Activated T-helper 1 cell treated with anti-CD3 and anti-CD28 coated beads, Interleukin-12 subunit alpha, Interleukin-12 subunit beta, Interleukin-2, Interleukin-4 antibody, amounts not matched to agents 30 ng/mL and 10 ng/mL and 1 ng/mL, durations not matched to agents 14 hours and 24 hours and 36 hours (primary cell): ENCODE measurements at places on chromosomes 16 and 17. TPM values are rescaled to one million over a fixed set of nuclear protein-coding genes. Genes with fewer than 3 reads are reported as not detected.

GRCh38 chr16:11201498-11202259 is 54.3 kb downstream of the SOCS1 start:
- peak overlapping the region; percentile 55 for H3K27ac ChIP-seq
- H3K36me3 ChIP-seq = no peaks in the 10 kb centered on the region
- no peak for DNase-seq
- H3K4me3 ChIP-seq = no peak overlapping the region

DNA sequence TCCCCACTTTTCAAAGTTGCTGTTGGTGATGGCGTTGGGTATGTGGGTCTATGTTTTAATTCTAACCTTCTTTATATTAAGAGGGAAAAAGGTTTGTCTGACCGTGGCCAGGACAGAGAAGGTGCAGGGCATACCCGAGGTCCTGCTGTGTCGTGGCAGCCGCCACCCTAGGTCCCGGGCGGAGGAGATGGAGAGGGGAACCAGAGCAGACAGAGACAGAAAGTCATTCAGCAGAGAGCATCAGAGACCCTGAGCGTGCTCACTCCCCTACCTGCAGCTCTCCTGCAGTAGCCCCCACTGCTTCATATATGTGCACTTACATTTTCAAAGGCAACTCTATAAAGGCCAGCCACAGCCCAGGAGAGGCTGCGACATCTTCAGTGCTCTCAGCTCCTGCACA is 327.2 kb upstream of the TNRC6C start:
- peaks cover 15% of the 10 kb centered on the region for H3K27me3 ChIP-seq
- no peak overlapping the region for H3K27ac ChIP-seq
- no peak overlapping the region for H3K4me3 ChIP-seq
- H3K4me1 ChIP-seq = peaks cover 20% of the 10 kb centered on the region
- no peak for DNase-seq
- H3K36me3 ChIP-seq = no peaks in the 10 kb centered on the region

- peaks cover 45% of the 10 kb centered on the region for H3K36me3 ChIP-seq
- H3K4me3 ChIP-seq = no peak overlapping the region
- no peak for DNase-seq
- H3K27me3 ChIP-seq = no peaks in the 10 kb centered on the region
- peaks cover 40% of the 10 kb centered on the region for H3K4me1 ChIP-seq
- peak overlapping the region; percentile 59 for H3K27ac ChIP-seq
These were observed 111.7 kb upstream of the CHMP6 start for GRCh38 chr17:80879723-80880647.

The SLC13A2 gene
- total RNA-seq = not detected in 2 replicates

GRCh38 chr17:65054602-65055001 is 1.9 kb downstream of the GNA13 start:
- peaks cover 37% of the 10 kb centered on the region for H3K36me3 ChIP-seq
- H3K27me3 ChIP-seq = no peaks in the 10 kb centered on the region
- DNase-seq = no peak
- H3K4me1 ChIP-seq = peaks cover 39% of the 10 kb centered on the region
- peak overlapping the region; percentile 94 for H3K4me3 ChIP-seq
- peak overlapping the region; percentile 27 for H3K27ac ChIP-seq

DNA sequence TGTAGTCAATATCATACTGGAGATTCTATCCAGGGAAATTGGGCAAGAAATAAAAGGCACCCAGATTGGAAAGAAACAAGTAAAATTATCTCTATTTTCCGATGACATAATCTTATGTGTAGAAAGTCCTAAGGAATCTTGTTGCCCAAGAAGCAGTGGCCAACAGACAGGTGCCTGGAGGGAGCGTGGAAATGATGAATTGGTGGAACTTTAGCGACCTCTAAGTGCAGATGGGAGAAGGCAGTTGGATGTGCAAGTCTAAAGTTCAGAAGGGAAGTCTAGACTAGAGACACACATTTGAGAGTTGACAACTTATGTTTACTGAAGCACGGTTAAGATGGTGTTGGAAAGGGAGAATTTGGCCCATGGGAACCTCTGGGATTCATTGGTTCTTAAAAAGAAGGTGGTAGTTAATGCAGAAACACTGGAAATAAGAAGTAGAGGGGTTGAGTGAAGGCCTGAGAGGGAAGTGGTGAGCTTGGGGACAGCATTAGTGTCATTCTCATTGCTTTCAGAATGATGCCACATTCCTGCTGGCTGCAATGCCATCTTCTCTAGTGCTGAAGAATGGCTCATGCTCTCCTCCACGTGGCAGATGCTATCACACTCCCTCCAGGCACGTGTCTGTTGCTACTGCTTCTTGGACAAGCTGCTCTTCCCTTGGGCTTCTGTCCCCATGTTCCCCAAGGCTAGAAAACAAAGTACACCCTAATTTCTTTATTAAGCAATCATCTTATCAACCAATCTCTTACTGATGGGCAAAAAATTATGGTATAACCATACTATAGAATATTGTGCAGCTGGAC is 24.0 kb downstream of the TAT start:
- H3K36me3 ChIP-seq = no peaks in the 10 kb centered on the region
- no peak for DNase-seq
- H3K4me3 ChIP-seq = no peak overlapping the region
- peaks cover 15% of the 10 kb centered on the region for H3K27me3 ChIP-seq

The C16orf96 gene
- 0.17 TPM in 1 of 2 replicates, not detected in the other for total RNA-seq

The TRPV3 gene
- total RNA-seq = 0.26 and 0.51 TPM in 2 replicates

The KRT27 gene
- total RNA-seq = not detected in 2 replicates

DNA sequence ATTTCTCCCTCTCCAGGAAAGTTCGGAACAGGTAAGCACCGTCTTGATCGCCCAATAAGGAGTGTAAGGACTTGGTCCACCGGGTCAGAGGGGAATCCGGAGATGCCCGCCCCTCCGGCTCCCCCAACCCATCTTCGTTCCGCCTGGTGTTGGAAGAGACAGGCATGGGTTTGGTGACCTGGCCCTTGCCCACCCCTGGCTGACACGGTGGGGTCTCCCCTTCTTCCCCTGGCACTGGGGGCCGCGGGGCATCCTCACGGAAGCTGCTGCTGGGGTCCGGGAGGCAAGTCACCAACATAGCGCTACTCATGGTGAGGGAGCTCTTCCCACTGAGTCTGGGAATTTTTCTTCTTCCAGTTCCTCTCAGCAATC is 3.2 kb downstream of the AXIN2 start:
- peaks cover 2% of the 10 kb centered on the region for H3K36me3 ChIP-seq
- peaks cover 22% of the 10 kb centered on the region for H3K27me3 ChIP-seq
- no peak overlapping the region for H3K27ac ChIP-seq

DNA sequence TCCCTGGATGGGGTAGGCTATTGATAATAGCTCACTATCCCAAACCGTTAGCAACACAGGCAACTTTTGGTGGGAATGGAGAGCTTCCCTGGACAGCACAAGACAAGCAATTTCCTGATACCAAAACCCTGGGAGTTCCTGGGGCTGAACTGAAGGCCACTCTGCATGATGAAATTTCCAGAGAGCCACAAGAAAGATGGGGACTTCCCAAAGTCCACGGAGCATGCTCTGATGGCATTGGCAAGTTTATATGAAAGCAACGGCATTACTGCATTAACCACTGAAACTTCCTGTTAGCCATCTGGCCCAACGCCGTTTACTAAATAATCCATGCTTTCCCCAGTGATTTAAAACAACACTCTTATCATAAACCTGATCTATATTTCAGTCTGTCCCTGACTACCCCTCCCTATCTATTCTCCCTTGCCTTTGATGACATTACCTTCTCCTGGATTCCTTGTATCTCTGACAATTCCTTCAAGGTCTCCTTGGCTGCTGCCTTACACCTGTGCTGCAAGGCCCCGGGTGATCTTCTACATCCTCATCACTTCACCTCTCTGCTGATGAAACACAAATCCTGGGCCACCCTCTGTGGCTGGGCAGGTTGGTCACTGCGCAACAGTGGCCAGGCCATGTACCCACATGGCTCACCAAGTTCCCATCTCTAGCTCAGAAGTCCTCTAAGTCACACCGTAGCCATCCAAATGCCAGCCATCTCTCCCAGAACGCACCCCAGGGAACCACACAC is 108.5 kb upstream of the RCVRN start:
- DNase-seq = no peak
- H3K27me3 ChIP-seq = no peaks in the 10 kb centered on the region
- H3K36me3 ChIP-seq = no peaks in the 10 kb centered on the region
- no peak overlapping the region for H3K27ac ChIP-seq

DNA sequence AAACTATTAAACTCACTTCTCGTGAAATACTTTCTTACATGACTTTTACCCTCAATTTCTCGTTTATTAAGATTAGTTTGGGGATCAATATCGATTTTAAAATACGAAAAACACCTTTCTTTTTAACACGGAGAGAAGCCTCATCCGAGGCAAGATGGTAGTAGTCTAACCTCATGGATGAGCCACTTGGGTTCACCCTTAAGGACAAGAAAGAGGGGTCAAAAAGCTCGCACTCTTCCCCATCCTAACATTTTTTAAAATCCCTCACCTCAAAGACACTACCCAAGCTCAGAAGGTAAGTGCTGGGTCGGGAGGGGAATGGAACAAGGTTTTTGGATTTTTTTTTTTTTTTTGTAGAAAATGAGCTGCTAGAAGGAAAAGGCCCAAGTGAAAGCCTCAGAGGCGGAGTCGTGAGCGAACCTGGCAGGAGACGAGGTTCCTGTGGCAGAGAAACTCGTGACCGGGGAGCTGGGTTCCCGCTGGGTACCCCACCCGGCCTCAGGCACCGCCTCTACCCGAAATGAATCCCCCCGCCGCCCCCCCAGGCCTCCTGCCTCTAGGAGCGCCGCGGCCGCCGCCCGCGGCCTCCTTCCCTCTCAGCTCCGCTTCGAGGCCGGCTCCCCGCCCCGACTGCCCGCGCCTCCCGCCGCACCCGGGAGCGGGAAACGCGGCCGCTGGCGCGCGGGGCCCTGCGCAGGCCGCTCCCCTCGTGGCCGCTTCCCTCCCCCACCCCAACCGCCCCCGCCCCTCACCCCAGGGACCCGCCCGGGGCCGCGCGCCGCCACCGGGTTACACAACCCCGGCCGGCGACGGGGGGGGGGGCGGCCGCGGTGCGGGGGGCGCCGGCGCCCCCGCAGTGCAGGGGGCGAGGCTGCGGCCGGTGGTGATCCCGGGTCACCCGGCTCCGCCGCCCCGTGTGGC is 1.6 kb downstream of the NUFIP2 start:
- peak overlapping the region; percentile 100 for H3K4me3 ChIP-seq
- peaks cover 35% of the 10 kb centered on the region for H3K36me3 ChIP-seq
- peaks cover 57% of the 10 kb centered on the region for H3K4me1 ChIP-seq
- DNase-seq = peak; percentile 27

DNA sequence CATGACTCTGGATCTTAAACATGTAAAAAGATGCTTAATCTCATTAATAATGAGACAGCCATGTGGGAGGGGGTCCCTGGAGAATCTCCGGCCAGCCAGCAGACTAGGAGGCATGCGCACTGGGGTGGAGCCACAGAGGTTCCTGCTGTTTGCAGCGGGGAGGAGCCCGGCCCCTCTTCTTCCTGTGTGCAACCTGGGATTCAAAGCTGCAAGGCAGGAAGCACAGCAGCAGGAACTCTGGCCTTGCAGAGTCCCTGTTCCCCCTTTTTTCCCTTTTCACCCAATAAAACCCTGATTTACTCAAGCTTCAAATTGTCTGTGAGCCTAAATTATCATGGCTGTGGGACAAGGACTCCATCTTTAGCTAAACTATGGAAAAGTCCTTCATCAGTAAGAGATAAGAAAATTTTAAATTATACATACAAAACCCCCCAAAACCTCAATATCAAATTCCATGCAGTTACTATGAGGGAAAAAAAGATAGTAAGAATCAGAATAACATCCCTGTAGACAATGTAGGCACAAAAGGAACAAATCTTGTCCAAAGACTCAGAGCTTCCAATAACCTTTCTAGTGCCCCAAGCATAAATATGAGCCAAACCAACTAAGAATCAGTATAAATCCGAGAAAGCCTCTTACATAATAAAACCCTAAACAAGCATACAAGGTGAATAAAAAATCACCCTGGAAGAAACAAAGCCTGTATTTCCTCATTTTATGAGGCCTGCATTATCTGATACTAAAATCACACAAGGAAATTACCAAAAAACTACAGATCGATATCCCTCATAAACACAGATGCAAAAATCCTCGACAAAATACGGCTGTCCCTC is 12.1 kb downstream of the CFDP1 start:
- H3K27ac ChIP-seq = peak overlapping the region; percentile 50
- H3K36me3 ChIP-seq = no peaks in the 10 kb centered on the region
- peaks cover 20% of the 10 kb centered on the region for H3K4me1 ChIP-seq
- no peak overlapping the region for H3K4me3 ChIP-seq
- no peak for DNase-seq

GRCh38 chr17:53321651-53322050 is 501.1 kb upstream of the KIF2B start:
- no peak for DNase-seq
- H3K4me3 ChIP-seq = no peak overlapping the region
- H3K27ac ChIP-seq = no peak overlapping the region
- no peaks in the 10 kb centered on the region for H3K36me3 ChIP-seq
- H3K4me1 ChIP-seq = no peaks in the 10 kb centered on the region

GRCh38 chr17:82602487-82602886 is 45.8 kb downstream of the WDR45B start:
- H3K27ac ChIP-seq = peak overlapping the region; percentile 29
- DNase-seq = no peak
- no peak overlapping the region for H3K4me3 ChIP-seq
- peaks cover 44% of the 10 kb centered on the region for H3K36me3 ChIP-seq

DNA sequence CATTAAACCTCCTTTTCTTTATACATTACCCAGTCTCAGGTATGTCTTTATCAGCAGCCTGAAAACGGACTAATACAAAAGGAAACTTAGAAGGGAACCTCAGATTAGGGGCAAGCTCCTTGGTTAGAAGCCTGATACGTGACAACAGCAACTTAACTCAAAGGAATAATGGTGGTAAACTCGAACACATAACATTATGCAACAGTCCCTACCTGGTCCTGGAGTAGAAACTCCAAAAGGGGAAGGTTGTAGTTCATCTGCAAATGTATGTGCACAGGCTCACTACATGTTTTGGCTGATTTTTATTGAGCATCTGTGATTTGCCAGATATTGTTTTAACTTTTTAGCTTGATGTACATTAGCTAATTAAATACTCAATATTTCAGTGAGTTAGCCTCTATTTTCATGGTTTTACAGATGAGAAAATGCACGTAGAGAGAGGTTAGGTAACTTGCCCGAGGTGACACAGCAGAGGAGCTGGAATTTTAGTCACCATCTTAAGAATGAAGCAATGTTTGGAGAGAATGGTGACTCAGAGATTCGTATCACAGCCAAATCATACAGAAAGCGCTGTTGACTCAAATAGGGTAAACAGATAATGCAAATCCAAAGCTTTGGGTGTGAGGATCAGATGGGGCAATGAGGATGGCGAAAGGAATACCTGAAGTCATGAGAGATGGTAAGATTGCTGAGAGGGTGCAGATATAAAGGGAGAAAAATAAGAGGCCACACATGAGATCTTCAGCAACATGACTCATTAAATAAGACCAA is 194.9 kb upstream of the RBFOX1 start:
- no peaks in the 10 kb centered on the region for H3K27me3 ChIP-seq
- H3K4me3 ChIP-seq = no peak overlapping the region
- no peaks in the 10 kb centered on the region for H3K36me3 ChIP-seq
- no peak for DNase-seq
- no peaks in the 10 kb centered on the region for H3K4me1 ChIP-seq
- H3K27ac ChIP-seq = no peak overlapping the region

GRCh38 chr16:11423315-11424117 is 78.3 kb downstream of the RMI2 start:
- H3K36me3 ChIP-seq = no peaks in the 10 kb centered on the region
- no peak overlapping the region for H3K27ac ChIP-seq
- DNase-seq = no peak
- peaks cover 1% of the 10 kb centered on the region for H3K27me3 ChIP-seq

GRCh38 chr17:36816214-36816906 is 120.9 kb upstream of the LHX1 start:
- no peak for DNase-seq
- no peaks in the 10 kb centered on the region for H3K36me3 ChIP-seq
- no peak overlapping the region for H3K27ac ChIP-seq
- H3K4me3 ChIP-seq = no peak overlapping the region
- H3K4me1 ChIP-seq = no peaks in the 10 kb centered on the region
- H3K27me3 ChIP-seq = peaks cover 37% of the 10 kb centered on the region
